Brain (organoid and tissue), 16 donors: ENCODE measurements at places on chromosomes 16 and 17.

- DNase-seq = no peak
These were observed 17.1 kb downstream of the HIGD1B start for GRCh38 chr17:44864831-44865230.

GRCh38 chr17:42067371-42068091 is 17.1 kb upstream of the C17orf113 start:
- DNase-seq = peak; percentile 41

DNA sequence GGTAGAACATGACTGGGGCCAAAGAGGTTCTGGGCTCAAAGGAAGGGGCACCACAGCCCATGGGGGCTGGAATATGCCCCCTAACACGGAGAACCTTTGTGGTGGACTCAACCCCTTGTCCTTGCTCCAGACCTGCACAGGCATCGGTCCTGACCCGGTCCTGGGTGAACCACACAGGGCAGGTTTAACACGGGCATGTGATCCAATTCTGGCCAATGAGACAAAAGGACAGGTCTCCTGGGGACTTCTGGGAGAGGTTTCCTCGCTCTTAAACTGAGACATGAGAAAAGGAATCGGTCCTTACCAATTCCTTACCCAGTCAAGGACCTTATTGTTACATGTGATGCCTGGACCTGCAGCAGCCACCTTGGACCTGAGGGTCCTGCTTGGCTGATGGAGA is 3.7 kb downstream of the DOC2B start:
- no peak for DNase-seq

GRCh38 chr17:45992175-45992574 is 6.9 kb upstream of the STH start:
- no peak for DNase-seq

GRCh38 chr16:67641779-67642708 is 2.9 kb upstream of the CARMIL2 start:
- DNase-seq = peak; percentile 86

DNA sequence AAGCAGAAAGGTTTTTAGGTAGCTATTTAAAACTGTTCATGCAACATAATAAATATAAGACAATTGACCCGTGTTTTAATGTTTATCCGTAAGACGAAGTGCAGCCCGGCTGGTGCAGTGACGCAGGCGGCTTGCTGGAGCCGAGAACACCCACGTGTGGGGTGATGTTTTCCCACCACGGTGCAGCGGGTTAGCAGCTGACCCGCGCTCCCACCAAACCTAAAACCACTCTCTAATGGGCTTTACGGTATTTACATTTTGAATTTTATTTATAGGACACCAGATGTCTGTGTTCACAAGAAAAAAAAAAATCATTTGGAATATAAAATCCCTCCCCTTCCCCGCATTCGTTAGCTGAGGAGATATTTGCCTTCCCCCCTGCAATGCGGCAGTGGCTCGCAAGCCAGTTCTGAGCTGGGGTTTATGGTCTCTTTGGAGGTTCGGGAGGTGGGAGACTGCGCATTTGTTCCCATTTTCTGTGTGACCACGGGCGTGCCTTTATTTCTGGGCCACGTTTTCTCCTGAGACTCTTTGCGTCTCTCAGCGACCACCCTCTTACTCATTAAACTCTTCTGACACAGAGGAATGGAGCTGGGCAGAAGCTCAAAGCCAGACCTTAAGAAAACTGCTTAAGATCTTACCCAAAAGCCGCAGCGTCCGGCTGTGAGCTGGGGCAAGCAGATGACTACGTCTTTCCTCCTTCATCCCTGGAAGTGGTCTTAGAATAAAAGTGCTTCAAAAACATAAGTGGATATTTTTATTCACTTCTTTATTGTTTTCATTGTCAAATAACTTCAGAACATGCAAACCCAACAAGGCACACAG is 301.1 kb downstream of the IRF8 start:
- peak; percentile 81 for DNase-seq

- peak; percentile 100 for DNase-seq
These were observed 15.9 kb upstream of the ERN1 start for GRCh38 chr17:64145751-64146417.

DNA sequence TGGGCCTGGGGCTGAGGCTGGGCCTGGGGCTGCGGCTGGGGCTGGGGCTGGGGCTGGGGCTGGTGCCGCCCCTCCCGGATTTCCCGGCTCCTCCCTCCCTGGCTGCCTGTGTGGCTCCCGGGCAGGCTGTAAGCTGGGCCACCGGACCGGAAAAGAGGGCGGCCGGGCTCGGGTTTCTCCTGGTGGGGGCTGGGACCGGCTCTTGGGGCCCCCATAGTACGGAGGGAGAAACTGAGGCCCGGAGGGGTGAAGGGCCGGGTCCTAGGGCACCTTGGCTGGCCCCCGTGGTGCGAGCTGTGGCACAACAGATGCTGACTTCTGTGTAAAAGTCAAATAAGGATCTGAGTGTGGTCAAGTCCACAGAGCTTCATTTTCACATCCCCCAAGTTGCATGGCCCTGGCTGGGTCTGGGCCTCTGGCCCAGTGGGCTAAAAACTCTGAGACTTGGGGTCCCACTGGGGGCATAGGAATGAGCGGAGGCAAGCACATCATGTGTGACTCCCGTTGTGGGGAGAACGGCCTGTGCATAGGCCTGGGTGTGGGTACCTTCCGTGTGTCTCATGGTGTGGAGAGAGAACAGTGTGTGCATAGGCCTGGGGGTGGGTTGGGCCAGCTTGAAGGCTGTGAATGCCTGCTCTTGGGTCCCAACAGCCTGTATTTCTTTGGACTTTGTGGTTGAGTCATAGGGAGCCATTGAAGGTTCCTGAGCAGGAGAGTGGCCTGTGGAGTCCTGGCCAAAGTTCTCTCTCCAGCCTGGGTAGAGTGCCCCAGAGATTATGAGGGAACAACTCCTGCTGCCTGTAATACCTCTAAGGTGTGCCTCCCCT is 123.9 kb upstream of the CIBAR2 start:
- DNase-seq = no peak

DNA sequence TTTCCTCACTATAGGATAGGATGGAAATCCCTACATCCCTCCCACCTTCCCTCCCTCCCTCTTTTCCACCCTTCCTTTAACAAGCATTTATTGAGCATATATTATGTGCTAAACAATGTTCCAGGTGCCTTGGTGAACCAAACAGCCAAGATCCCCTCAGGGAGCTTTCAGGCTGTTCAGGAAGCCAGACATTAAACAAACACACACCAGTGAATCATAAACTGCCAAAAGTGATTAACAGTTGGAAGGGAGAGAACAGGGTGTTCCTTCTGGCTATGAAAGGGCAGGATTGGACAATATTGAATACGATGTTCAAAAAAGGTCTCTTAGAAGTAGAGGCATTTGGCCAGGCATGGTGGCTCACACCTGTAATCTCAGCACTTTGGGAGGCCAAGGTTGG is 22.8 kb upstream of the CNEP1R1 start:
- DNase-seq = no peak

DNA sequence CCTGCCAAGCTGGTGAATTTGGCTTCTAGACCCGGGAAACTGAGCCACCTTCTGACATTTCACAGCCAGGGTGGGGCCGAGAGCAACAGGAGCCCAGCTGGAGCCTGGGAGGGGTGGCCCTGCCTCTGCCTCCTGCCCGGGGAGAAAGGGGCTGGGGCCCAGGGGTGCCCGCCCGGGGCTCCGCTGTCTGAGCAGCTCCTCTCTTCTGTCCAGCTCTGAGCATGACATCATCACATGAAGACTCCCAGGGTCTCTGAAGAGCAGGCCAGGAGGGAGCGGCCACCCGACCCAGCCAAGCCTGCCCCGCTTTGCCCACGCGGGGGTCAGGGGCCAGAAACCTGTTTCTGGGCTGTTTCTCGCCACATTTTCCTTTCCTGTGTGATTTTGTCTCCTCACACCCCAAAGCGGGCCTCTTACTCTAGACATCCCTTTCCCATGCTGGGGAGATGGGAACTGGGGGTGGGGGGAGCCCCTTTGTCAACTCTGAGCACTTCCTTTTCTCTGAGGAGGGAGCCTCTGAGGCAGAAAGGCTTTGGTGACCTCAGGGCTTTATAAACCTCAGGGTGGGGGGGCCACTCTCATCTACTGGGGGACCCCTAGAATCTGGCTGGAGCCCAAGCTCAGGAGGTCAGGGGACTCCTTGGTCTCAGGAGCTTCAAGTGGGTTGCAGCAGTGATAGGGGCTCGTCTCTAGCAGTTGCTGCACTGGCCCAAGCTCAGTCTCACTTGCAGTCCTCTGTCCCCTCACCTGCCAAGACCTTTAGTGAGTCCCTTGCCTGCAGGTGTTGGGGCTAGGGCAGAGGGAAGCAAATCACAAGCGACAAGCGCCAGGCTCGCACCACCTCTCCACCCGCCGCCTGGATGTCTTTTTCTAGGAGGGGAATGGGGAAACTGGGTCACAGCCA is 7.6 kb downstream of the UBALD2 start:
- DNase-seq = no peak

GRCh38 chr16:83606486-83607030 is 201.2 kb upstream of the HSBP1 start:
- DNase-seq = no peak

DNA sequence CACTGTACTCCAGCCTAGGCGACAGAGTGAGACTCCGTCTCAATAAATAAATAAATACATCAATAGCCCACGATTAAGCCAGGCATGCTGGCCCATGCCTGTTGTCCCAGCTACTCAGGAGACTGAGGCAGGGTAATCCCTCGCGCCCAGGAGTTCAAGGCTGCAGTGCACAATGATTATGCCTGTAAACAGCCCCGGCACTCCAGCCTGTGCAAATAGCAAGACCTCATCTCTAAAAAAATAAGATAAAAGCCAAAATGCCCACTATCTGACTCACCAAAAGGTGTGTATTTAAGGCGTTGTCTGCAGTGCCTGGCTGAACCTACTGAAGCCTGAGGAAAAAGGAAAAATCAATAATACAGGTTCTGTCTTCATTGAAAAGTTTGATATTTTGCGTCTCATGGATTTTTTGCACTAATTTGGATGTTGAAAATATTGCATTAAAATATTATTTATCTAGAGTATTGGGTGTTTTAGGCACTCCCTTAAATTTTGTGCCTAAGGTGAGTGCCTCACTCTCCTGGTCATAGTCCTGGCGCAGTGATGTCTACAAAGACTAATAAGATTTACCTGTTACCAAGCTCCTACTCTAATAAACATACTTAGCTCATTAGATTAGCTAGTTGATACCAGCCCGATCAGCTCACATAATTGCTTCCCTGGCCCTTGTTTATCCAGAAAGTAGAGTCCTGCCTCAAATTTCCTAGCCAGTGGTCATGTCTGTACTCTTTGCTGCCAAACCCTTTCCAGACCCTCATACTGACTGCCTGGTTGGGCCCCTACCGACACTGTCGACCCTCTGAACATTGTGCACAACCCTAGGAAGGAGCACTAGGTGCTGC is 24.7 kb upstream of the TOB1 start:
- no peak for DNase-seq

GRCh38 chr17:33373273-33373672 is 80.2 kb upstream of the ASIC2 start:
- DNase-seq = no peak

- no peak for DNase-seq
These were observed 60.9 kb downstream of the RPTOR start for GRCh38 chr17:80605326-80606066.

DNA sequence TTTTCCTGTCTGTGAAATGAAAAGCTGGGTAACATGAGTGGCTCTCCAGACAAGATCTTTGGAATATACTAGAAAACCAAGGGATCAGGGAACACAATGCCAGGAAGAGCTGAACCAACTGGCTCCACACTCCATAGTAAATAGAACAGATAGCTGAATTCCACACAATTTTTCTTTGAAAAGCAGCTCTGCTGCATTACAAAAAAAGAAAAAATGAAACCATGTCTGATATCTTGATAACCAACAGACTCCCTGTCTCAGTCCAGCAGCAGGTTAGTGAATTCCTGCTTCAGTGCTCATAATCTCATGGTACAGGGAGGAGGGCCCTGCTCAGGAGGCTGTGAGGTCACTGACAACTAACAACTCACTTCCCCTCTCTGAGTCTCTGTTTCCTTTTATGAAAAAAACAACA is 97.1 kb downstream of the CDH11 start:
- DNase-seq = no peak

DNA sequence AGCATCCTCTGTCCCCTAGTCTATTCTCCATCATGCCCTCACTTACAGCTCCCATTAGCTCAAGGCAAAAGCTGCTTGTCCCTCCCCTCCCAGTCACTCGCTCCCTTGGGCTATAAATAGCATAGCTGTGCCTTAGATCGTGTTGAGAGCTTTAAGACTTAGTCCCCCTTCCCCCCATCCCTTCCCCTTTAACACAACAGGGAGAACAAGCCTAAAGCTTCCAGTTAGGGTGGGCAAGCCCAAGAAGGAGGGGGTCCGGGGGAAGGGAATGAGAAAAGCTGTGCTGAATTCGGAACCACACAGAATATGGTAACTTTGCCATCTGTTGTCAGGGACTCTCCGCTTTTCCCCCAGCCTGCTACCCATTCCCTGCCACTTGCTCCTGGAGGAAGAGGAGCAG is 4.9 kb upstream of the HIGD1B start:
- no peak for DNase-seq

GRCh38 chr17:9533441-9533840 is 42.2 kb downstream of the STX8 start:
- no peak for DNase-seq

DNA sequence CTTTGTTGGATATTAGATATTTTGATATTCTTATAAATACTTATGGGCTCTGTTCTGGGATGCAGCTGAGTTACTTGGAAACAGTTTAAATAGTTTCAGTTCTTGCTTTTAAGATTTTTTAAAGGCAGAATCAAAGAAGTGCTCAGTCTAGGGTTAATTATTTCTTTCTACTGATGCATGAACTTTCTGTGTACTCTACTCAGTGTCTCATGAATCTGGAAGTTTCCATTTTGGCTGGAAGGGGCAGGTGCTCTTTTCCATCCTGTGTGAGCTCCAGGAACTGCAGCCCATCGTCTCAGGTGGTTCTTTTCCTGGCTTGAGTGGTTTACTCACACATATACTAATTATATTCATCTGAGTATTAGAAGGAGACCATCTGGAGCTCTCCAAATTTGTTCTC is 61.1 kb upstream of the CPHXL start:
- DNase-seq = no peak

DNA sequence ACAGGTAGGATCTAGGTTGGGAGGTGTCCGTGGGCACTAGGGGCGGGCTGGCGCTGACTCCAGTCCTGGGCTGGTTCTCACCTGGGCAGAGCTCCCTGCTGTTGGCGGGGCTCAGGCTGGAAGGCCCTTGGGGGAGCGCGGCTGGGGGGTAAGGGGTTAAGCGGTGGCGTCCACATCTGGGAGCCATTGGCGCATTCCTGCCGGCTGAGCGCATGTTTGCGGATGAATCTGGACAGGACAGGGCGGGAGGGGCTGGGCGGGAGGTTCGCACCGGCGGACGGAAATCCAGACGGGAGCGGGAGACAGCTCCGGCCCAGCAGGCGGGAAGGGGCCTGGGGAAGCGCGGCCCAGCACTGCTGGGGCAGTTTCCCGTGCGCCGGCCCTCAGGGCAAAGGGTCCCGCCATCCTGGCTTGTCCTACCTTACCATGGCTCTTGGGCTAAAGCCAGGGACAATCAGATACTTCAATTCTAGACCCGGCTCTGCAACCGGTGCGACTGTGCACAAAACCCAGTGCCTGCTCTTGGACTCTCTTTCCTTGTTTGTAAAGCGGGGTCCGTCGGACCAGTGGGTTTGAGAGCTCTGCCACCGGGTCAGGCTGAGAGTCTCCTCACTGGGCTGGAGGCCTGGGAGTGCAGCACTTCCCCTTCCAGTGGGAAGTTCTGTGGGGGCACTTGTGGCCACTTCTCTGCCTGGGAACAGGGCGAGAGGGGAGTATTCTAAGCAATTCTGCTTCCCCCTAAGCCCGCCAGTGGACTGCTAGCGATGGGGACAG is 7.8 kb downstream of the RARA start:
- no peak for DNase-seq

GRCh38 chr16:24975428-24975889 is 39.7 kb downstream of the ARHGAP17 start:
- DNase-seq = no peak
